ENCODE measurements at places on chromosomes 6 and 20.
A peak's percentile ranks its signal among the peaks of the same experiment; 100 is the strongest.

DNA sequence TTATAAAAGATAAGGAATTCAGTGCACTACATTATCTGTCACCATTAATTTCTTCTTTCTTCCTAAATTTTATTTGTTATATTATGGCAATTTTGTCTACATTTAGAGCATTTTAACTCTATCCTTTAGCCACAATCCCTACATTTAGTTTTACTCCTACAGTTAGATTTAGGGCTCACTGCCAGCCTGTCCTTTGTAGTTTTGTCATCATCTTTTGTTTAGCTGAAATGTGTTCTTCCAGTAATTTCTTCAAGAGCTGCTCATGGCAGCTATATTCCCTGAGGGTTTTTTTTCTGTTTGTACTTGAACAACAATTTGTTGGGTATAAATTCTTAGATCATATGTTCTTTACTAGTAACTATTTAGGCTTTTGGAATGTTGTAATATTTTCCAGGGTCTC lies 72.7 kb upstream of the B3GAT2 start:
- no peak for DNase-seq

DNA sequence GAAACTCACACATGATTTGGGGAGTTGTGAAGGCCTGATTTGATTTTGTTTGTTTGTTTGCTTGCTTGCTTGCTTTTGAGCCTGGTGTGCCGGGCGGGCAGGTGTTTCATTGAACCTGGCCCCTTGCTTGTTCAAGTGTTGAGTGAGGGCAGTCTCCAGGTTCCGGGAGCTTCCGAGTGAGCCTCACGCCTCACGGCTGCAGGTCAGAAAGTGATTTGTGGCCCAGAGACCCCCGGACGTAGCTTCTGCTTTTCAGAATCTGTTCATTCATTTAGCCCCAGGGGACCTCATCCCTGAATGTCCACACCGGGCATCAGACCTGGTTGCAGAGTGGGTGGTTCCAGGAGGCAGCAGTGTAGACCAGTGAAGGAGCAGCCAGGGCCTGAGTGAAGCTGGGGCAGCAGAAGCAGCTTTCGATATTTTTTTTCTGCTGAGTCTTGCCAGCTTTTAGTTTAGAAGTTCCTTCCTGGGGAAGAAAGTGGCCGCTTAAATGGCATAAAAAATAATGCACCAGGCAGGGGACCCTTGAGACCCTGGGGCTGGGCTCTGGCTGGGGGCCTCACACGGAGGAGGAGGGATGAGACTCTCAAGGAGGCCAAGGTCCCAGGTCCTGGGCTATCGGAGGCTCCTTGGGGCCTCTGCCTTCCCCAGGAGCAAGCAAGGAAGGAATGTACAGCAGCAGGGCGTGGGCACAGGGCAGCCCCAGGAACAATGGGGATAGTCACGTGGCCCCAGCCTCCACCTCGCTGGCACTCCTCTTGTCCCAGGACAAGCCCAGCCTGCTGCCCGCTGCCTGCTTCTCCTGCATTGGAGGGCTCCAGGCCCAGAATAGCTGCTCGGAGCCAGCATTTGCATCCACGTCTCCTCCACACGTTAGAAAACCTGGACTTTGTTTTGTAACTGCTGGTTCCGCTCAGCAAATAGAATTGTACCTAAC lies 89.2 kb upstream of the BHLHE23 start:
- peak; percentile 24 for DNase-seq

GRCh38 chr6:163543321-163543720 lies 128.8 kb downstream of the QKI start:
- DNase-seq: no peak

DNA sequence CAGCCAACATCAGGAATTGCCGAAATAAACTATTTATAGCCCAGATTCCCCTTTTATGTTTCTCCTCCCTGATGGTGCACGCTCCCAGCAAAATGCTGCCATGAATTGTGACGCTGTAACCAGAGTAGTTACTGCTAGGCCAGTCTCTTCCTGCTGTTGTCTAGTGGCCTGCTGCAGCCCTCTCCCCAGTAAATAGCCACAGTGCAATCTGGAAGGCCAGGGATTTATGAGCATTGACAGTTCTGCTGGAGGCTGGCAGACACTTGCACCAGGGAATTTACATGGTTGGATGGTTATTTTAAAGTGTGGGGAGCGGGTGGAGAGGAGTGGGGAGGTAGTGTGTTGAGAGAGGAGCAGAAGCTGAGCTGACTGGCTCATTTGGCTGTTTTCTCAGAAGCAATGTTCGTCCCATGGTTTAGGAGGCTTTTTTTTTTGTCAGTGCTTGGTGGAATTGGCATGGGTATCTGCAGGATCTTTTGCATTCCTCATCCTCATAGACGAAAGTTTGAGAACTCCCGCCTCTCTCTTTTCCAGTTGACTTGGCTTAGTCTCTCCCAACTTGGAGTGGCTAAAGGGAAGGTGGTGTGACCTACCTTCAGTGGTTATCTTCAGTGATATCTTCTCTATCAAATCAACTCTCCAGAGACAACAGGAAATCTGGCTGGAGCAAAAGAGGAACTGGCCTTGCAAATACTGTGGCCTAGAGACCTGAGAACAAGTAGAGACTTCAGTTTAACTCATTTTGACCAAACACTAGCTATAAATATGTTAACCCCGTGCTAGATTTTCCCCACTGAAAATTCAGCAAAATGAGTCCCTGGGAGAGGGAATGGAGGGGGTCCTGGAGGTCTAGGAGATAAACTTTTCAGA lies 99.3 kb upstream of the VSTM2L start:
- DNase-seq: no peak

Data from psoas muscle (tissue), 8 donors.